ENCODE measurements at places on chromosomes 16 and 17.

DNA sequence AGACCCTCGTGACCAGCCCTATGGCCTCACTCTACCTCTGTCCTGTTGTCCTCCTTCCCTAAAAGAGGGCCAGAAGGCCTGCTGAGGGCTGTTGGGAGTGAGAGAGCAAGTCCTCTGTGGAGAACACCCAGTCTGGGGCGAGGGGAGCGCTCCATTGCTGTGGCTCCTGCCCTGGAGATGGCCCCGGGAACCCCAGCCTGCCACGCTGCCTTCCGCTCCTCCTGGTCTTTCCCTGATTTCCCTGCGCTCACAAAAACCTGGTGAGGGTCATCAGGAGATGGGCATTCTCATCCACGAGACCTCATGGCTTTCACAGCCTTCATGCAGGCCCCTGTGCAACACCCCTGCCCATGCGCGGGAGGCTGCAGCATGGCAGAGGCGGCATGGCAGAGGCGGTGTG, 21.2 kb downstream of the DRC3 start:
- no peak for DNase-seq

- DNase-seq = no peak
Measured at GRCh38 chr17:148757-149156, 11.4 kb downstream of the SCGB1C2 start.

DNA sequence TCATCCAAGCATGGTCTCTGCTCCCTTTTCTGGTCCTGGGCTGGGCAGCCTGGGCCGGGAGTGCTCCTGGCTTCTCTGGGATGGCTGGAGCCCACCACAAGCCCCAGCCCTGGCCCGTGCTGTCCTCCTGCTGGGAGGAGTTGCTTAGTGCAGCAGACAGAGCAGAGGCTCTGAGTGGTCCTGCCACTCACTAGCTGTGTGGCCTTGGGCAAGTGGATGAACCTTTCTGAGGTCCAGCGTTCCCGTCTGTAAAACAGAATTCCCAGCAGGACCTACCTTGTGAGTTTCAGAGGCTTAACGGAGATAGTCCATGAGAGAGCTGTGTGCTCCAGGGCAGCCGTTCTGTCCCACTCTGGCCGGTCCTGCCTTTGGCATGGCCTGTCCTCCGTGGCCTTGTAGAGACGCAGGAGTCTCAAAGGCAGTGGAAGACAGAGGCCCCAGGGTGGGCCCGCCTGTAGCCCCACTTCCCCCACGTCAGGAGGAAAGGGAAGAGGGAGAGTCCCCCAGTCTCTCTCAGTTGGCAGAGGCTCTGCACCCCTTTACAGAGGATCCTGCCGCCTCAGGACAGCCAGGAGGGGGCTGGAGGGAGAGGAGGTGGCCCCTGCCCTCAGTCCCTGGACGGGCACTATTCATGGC, 7.8 kb downstream of the MYO15B start:
- DNase-seq = no peak

- no peak for DNase-seq
Measured at GRCh38 chr17:47317119-47317518, 6.6 kb upstream of the EFCAB13 start.

DNA sequence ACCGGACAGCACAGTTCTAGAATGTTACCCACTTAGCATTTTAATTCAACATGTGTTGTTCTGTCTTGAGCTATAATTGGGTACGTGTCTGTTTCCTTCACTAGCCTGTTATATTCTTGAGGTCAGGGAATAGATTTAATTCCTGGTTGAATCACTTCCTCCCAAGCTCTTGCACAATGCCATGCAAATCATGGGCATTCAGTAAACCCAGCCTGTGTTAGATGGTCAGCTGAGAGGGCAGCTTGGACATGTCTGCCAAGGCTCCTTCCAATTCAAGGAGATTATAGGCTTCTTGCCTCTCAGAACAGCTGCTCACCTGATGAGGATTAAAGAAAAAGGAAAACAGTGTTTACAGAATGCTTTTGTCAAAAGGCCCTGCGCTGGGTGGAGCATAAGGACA, 12.6 kb downstream of the C1QTNF1 start:
- peak; percentile 96 for DNase-seq

- DNase-seq = no peak
Measured at GRCh38 chr17:65472666-65473309, 88.7 kb downstream of the AXIN2 start.

DNA sequence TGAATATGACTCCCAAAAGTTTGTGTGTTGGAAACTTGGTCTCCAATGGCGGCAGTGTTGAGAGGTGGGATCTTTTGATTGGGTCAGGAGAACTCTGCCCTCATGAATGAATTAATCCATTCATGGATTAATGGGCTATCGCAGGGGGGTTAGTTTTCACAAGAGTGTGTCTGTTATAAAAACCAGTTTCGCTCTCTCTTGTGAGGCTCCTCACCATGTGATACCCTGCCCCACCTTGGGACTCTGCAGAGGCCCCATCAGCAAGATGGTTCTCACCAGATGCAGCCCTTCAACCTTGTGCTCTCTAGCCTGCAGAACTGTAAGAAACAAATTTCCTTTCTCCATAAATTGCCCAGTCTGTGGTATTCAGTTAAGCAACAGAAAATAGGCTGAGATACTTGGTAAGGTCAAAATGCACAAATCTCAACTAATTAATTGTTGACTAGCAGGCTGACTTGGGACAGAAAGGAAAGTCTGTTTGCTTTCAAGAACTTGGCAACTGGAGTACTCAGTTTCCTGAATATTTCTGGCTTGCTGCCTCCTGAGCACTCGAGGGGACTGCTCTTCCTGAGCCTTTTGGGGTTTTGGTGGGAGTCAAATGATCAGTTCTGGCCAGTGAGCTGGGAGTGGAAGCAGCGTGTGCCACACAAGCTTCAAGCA, 13.8 kb upstream of the CCL17 start:
- DNase-seq = peak; percentile 93

GRCh38 chr16:2498531-2499253, 15.1 kb upstream of the ATP6V0C start:
- DNase-seq = no peak

GRCh38 chr16:35431829-35432663, 1972.6 kb downstream of the TP53TG3F start:
- peak; percentile 50 for DNase-seq

DNA sequence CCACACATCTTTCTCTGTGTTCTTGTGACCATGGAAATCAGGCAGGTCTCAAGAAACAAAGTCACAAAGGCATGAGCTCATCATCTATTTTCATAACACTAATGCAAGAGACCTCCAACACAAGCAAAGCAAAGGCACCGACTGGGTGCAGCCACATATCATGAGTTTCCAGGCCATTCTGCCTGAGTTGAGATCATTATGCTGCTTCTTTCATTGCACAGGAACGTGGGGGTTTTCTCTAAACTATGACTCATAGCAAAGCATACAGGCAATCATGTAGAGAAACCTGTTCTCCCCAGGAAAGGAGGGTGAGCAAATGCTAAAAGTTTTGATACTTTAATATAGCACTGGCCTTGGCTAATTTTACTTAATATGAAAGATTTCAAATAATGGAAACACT, 60.7 kb downstream of the GRIN2A start:
- DNase-seq = peak; percentile 16

- DNase-seq = no peak
Measured at GRCh38 chr16:78096386-78096785, 3.1 kb upstream of the WWOX start.
